ENCODE measurements at places on chromosomes 1 and 21.

DNA sequence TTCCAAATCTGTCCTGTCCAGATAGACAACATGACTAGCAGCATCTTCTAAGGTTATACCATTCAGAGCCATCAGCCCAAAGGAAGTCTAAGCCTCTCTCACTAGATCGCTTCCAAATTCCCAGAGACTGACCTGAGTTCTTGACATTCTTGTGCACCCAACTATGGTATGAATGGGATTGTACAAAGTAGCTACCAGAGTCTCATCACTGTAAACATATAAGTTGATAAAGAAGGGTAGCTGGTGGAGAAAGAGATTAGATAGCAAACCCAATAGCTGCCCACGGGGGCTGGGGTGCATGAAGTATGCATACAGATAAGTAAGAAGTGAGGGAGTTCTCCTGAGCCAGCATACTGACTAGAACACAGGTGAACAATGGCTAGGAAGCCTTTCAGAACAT, 180.0 kb downstream of the PLPP3 start:
- DNase-seq, result no peak

GRCh38 chr1:40183055-40183710, 22.0 kb downstream of the RLF start:
- no peak for DNase-seq

GRCh38 chr1:85623061-85623471, 42.5 kb downstream of the CCN1 start:
- no peak for DNase-seq

- peak; percentile 88 for DNase-seq
Measured at GRCh38 chr1:26126321-26127084, 14.9 kb downstream of the PDIK1L start.

DNA sequence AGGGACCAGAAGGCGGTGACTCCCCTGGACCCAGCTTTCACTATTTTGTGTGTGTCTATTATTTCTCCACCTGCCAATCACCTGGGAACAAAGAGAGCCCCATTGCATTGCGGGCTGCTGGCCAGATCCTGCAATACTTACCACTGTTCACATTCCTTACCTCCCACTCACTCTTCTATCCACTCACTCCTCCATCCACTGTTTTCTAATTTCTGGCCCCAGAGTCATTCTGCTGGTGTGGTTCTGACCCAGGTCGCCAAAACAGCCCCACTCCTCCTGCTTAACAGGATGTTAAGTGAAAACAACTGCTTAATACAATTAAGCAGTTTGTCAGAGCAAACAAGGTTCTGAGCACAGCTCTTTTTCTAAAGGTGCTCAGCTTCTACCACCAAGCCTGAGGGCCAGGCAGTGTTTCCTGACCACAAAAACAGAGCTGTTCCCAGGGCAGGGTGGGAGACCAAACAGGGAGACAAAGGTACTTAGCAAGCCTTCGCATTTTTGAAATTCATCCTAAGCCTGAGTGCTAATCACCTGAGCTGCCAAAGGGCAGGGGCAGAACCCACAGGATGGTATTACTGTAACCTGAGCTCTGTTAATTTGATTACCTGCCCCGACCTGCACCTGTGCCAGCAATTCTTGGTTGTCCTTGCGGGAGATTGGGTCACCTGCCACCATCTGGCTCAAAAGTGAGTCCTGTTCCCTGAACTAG, 38.5 kb upstream of the EFCAB14 start:
- no peak for DNase-seq

- DNase-seq, result no peak
Measured at GRCh38 chr1:178513278-178513983, 522 bp downstream of the TEX35 start.

DNA sequence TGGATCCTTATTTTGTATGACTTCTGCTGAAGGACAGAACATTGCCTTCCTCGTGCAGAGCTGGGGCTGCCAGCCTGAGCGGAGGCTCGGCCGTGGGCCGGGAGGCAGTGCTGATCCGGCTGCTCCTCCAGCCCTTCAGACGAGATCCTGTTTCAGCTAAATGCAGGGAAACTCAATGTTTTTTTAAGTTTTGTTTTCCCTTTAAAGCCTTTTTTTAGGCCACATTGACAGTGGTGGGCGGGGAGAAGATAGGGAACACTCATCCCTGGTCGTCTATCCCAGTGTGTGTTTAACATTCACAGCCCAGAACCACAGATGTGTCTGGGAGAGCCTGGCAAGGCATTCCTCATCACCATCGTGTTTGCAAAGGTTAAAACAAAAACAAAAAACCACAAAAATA, 27.5 kb upstream of the KDM4A start:
- no peak for DNase-seq

DNA sequence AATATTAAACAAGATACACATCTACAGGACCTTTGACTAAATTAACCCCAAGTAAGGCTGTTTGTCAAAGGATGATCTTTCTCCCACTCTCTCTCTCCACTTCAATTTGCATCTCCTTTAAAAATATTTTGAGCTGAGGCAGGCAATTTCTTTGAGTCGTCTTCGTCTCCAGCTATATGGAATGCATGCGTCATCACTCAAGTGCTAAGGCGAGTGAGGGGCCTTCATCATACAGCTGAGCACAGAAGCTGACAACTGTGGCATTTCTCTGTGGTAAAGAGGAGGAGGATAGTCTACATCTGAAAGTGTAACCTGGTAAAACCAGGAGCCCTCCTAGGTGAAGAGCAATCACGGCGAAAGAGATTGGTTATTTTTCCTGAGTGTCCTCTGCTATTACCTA, 7.6 kb downstream of the EPHX4 start:
- no peak for DNase-seq

DNA sequence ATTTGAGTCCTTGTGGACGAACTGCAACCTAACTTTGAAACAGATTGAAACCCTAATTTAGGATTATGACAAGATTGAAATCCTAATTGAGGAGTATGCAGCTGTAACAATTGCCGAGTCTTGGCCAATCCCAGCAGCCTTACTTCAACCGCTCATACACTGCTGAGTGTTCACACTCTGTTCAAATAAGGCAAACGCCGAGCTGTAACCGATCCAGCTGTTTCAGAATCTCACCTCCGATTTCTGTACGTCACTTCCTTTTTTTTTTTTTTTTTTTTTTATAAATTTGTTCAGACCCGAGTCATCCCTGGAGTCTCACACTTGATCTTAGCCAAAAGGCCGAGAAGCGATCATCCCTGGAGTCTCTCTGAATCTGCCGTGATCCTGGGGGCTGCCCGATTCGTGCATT, 22.3 kb upstream of the ATP5PO start:
- no peak for DNase-seq

DNA sequence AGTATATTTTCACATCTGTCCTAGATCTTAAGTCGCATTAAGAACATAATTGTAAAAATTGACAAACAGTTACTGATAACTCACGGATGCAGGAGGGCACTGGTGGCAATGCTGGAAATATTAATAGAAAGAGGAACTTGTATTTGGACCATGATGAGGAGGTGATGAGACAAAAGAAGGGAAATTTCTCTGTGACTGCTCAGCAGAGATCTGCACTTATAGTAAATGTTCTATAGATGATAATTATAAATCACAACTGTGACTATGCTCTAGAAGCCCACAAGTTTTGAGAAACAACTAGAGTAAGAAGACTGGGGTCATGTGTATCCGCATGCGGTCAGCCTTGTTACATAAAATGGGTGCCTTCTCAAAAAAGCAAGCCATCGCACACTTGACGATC, 8.7 kb upstream of the DUSP12 start:
- no peak for DNase-seq

GRCh38 chr1:209485167-209485566, 98.3 kb upstream of the CAMK1G start:
- no peak for DNase-seq

- no peak for DNase-seq
Measured at GRCh38 chr1:200445213-200445612, 35.4 kb upstream of the ZNF281 start.

DNA sequence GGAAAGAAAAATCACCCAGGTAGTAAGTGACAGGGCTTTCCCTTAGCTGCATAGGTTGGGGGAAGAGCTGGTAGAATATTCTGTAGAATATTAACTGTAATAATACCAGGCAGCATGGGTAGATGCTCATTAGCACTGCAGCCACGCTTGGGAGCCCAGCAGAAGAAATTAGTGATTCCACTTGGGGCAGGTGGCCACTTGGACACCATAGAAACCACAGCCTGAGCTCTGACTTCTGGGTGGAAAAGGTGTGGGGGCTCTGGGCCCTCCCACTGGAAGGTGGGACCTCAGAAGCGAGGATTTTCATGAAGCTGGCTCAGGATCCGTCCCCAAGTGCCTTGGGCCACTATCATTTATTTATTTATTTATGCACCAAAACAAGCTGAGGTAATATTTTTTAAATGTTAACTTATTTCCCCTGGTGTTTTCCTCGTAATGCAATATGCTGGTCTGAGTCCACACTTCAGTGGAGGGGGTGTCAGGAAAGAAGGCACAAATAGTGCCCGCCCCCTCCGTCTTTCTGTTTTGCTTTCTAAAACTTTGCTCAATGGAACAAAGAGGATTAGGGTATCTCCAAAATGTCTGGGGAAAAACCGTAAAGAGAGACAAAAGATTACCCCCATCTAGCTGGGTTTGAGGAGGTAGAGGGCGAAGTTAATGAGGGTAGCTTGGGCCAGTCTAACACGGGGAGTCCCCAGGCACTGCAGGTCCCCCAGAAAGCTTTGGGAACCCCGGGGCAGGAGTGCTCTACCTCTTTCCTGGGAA, 75.2 kb upstream of the GADD45A start:
- DNase-seq, result no peak

GRCh38 chr1:244304156-244304555, 147.6 kb downstream of the ADSS2 start:
- DNase-seq, result no peak

- no peak for DNase-seq
Measured at GRCh38 chr1:67313934-67314671, 6.4 kb downstream of the IL12RB2 start.

DNA sequence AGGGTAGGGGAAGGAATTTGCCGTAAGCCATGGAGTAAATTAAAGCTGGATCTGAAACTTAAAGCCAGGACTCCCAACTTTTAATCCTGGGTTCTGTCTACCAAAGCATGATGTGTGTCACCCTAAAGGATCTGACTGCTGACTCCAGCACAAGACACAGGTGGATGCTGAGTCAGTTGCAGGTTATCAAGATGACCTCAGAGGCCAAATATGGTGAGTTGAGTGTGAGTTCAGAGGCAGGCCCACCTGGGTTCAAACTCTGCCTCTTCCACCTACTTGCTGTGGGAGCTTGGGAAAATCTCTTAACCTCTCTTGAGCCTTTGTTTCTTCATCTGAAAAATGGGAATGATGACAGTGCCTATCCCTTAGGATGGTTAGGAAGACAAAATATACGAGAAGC, 16.7 kb upstream of the LDLRAP1 start:
- no peak for DNase-seq

GRCh38 chr1:19682257-19682656, 17.6 kb downstream of the HTR6 start:
- no peak for DNase-seq

- no peak for DNase-seq
Measured at GRCh38 chr1:232917053-232917452, 33.4 kb upstream of the NTPCR start.

DNA sequence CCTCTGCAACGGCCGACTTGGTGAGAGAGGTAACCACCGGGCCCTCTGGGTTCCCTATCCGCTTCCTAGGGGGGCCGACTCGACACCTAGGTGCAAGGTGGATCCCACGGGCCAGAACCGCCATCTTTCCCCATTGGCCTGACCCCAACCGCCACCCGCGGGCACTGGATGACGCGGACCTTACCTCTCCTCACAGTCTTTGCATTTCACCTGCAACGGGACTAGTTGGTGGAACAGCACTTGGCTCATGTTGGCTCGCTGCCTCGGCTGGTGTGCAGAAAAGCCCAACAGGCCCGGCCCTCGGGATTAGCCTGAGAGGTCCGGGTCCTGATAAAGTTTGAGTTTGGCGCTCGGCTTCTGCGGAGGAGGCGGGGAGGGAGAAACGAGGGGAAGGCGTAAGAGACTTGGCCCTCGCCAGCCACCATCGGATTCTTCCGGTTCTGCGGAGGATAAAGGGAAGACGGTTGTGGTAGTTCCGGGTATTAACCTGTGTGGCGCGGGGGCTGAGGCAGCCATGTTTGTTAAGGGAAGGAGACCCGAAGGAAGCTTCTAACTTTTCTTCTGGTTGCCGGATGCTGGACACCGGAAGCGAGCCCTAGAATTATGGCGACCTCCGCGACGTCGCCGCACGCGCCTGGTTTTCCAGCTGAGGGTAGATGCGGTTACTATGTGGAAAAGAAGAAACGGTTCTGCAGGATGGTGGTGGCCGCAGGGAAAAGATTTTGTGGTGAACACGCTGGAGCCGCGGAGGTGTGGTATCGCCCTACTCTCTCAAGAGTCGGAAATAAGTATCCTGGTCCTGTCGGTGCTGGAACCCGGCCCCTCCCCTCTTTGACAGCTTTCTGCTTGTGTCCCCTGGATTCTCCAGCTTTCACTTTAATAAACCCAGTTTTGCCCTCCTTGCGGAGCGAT, at the start of the genes SASS6 and TRMT13:
Gene SASS6 (minus strand): TSS at position 365 of the 912 bp plus-strand sequence. CDS start 116 bp downstream, at position 249.
Gene TRMT13 (plus strand): TSS at position 598 of the 912 bp plus-strand sequence. CDS start 6 bp downstream, at position 604.
- peak; percentile 89 for DNase-seq

DNA sequence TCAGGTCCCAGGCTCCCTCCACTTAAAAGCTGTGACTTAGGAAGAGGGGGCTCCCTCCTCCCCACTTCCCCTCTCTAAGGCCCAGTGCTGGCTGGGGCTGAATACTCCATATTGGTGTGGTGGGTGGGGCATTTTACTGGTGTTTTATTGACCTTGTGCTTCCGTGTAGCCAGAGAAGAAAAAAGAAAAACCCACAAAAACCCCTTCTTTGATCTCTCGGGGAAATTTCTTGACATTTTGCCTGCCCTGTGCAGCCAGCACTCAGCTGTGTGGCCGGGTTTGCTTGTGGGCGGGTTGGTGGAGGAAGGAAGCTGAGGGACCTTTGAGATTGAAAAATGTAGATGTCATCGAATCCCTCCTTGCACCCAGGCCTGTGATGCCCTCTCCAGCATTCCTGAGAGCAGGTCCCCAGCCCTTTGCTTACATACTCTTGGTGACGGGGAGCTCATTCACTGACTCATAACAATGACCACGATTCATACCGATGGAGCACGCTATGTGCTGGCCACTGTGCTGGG, 24.8 kb downstream of the TNFRSF8 start:
- DNase-seq, result no peak

DNA sequence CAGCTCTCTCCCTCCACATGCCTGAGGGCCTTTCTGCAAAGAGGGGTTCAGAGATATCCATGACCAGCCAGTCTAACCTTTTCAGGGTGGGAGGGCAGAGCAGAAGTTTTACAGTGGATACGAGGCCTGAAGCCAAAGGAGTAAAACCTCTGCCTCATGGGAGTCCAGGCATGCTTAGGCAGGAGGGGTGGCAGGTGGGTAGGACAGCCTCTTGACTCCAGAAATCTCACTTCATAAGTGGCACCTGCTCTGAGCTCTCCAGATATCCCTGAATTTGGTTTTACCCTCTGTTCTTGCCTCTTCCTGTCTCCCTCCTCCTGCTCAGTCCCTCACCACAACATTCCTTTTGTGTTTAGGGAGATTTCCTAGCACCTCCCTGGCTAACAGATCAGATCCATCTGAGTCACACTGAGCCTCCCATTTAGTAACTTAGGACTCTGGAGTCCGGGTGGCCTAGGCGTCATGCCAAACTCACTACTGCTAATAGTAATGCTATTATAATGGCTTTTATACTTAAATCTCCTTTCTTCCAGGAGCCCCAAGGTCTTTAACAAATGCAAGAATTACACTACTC, 201.0 kb downstream of the HS2ST1 start:
- DNase-seq, result no peak
